ENCODE measurements at places on chromosomes 2 and 18. TPM values are rescaled to one million over a fixed set of nuclear protein-coding genes. Genes with fewer than 3 reads are reported as not detected.

GRCh38 chr2:43448011-43448821, 147.6 kb downstream of the THADA start:
- DNase-seq: no peak

GRCh38 chr2:159243529-159243928, 43.0 kb downstream of the WDSUB1 start:
- DNase-seq: no peak

- DNase-seq: peak; percentile 36
Observed at GRCh38 chr2:55269645-55269990, 587 bp upstream of the MTIF2 start.

- no peak for DNase-seq
Observed at GRCh38 chr2:239275847-239276831, 124.7 kb downstream of the HDAC4 start.

- no peak for DNase-seq
Observed at GRCh38 chr2:197141702-197142473, 168.7 kb downstream of the ANKRD44 start.

CHRNG gene
- total RNA-seq: not detected

GRCh38 chr2:105915005-105915558, 170.4 kb downstream of the NCK2 start:
- DNase-seq: no peak

- no peak for DNase-seq
Observed at GRCh38 chr2:9346885-9347284, 76.4 kb downstream of the ITGB1BP1 start.

LYG2 gene
- total RNA-seq: not detected

SLC39A10 gene
- total RNA-seq: 40.6 TPM

SH3YL1 gene
- 21.9 TPM for total RNA-seq

DNA sequence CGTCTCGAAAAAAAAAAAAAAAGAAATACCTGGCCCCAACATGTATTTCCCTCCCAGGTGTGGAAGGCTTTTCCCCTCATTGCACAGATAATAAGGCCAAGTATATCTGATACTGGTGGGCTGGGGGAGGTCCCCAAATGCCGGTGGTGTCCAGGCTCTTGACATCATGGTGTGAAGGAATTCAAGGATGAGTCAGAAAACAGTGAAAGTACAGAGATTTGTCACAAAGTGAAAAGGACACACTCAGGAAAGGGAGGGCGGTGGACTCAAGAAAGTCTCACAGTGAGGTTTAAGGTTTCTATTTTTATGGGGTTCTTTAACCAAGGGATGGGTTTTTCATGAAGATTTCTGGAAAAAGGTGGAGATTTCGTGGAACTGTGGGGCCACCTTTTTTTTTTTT, 37.8 kb upstream of the FZD5 start:
- DNase-seq: no peak

TEX44 gene
- not detected for total RNA-seq

HOXD11 gene
- 0.37 TPM for total RNA-seq

DNA sequence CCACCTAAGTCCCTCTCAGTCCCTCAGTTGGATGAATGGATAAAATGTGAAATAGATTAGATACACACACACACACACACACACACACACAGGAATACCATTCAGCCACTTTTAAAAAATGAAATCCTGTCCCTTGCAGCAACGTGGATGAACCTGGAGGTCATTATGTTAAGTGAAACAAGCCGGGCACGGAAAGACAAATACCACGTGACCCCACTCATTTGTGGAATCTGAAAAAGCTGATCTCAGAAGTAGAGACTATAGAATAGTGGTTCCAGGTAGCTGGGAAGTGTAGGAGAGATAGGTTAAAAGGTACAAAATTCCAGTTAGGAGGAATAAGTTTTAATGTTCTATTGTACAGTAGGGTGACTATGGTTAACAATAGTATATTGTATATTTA, 31.0 kb downstream of the TTC32 start:
- DNase-seq: no peak

DNA sequence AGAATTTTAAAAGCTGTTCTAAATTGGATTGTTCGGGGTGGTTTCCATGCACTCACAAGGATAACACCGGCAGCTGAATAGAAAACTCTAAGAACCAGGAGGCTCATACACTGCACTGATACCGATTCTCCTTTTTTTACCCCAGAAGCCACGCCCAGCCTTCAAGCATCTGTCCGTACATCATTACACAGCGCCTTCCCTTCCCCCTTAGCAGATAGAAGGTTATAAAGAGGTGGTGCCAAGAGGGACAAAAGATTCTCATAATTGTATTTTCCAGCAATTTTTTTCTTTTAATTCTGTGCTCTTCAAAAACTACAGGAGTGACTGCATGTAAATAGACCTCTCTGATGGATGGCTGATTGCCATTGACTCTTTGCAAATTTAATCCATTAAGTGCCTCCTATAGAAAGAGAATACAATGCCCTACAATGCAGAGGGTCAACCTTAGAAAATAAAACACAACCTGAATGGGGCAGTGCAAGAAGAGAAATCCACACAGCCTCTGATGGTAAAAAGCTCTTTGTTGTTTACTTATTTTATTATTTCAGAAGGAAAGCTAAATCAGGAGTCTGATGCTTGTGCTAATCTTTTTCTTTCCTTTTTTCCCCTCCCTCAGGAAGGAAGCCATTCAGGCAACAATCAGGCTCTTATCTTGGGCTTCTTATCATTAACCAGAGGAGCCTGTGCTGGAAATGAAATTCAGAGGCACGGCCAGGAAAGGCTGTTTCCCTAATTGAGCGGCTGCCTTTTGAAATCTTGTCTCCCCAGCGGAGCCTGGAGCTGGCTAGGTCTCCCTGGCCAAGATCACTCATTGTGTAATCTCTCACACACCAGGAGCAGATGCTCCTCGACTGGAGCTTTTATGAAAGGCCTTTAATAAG, 198.9 kb upstream of the NABP1 start:
- no peak for DNase-seq

KYNU gene
- 165 TPM for total RNA-seq

GRCh38 chr2:152573168-152573567, 144.1 kb downstream of the PRPF40A start:
- DNase-seq: peak; percentile 89

GRCh38 chr2:26504002-26504401, 26.1 kb upstream of the OTOF start:
- no peak for DNase-seq

DNA sequence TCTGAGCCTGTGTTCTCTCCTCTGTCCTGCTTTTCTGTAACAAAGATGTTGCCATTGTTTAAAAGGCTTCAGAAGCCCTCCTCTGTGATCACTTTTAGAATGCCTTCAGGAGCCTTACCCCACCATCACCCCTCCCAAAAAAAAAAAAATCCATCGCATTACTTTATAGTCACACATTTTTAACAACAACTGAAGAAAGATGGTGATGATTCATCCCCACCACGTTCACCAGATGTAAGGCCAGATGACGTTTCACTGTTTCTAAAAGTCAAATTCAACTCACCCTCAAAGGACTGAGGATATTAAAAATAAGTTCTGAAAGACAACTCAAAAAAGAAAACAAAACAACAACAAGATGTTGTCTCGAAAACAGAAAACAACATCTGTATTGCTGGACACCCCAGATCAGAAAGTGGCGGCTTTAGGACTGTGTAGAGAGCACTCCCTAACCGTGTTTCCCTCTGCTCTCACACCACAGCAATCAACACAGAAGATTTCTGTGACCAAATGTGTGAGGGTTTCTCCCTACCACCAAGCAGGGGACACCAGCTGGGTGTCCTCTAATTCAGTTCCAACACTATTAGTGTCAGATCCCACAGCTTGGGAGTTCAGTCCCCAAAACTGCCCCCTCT, 61.9 kb upstream of the CREB1 start:
- DNase-seq: peak; percentile 10

DNA sequence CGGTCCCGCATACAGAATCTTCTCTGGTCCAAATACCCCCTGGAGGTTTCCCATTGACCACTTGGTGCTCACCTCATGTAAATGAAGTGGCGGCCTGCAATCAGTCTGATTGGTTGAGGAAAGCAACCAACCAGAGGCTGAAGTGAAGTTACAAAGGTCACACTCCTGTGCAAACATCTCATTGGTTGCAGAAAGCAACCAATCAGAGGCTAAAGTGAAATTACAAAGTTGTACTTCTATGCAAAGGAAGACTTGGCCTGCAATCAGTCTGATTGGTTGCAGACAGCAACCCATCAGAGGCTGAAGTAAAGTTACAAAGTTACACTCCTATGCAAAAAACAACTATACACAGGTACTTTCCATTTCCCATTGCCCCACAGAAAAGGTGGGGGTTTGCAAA, 2.5 kb upstream of the SP100 start:
- DNase-seq: peak; percentile 17

FAM117B gene
- total RNA-seq: 2.4 TPM

- no peak for DNase-seq
Observed at GRCh38 chr18:8469544-8470130, 139.6 kb upstream of the RAB12 start.

SYT4 gene
- total RNA-seq: not detected

DNA sequence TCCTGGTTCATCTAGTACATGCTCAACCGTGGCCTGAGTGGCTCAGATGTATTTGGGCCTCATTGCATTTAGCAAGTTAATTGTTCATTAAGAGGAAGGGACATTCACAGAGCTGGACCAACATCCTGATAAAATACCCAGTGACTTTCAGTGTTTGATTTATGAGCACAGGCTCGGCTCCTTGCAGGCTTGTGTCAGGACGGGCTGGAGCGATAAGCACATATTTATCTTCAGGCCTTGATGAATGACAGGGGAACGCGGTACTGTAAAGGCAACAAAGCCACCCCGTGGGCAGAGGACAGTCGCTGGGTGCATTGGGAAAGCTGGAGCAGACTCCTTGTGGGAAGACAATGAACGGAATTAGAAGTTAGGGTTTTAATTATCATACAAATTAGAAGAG, 548.6 kb upstream of the HS6ST1 start:
- DNase-seq: no peak

GNLY gene
- total RNA-seq: not detected

DNA sequence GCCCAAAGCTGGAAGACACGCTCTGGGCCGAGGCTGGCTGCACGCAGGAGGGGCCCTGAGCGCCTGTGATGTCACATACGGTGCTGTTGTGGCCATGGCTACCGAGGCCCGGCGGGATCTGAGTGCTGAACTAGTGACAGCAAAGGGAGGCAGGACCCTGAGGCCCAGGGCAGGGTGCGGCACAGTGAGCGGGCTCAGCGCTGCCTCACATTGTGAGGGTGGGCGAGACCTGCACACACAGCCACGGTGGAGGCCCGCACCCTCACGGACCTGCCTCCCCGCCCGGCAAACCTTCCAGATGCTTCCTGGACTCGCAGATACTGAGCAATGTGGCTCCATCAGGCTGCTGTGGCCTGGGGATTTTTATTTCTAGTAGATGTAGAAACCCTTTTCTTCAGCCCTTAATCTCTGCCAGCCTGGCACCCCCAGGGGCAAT, 133.8 kb upstream of the CTDP1 start:
- no peak for DNase-seq

- DNase-seq: peak; percentile 37
Observed at GRCh38 chr2:174180165-174180724, 68.1 kb downstream of the OLA1 start.

DNA sequence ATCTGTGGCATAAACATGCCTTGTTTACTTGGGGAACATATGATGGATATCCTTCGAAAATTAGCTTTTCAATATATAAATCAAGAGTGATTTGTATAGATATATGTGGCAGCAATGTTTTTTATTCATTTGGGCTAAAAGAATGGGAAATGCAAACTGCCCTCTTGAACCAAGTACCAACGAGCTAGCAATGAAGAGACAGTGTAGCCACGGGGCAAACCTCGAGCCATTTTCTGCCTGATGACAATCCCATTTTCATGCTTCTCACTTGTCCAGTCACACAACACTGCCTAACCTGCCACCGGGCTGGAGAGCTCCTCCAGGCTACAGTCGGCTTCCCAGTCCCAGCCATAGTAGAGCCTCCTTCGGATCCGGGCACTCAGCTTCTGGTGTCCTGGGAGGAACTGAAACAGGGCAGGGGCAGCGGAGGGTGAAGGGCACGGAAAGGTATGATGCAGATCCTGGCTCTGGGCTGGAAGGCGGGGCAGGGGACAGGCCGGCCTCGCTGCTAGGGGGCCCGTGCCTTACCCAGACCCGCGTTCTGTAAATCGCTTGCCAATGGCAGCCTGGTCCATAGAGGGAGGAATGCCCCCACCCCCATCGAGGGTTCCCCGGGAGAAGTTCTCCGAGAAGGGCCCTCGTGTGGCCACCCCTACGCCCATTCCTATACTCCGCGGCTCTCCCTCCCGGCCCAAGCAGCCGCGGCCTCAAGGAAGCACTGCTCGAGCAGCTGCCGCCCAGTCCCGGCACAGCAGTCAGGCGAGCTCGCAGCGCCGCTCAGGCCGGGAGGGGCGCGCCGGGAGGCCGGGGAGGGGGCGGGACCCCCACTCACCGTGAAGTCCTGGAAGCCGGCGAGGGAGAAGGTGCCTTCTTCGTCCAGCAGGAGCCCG, 552 bp downstream of the CNPPD1 start:
- peak; percentile 30 for DNase-seq

DNA sequence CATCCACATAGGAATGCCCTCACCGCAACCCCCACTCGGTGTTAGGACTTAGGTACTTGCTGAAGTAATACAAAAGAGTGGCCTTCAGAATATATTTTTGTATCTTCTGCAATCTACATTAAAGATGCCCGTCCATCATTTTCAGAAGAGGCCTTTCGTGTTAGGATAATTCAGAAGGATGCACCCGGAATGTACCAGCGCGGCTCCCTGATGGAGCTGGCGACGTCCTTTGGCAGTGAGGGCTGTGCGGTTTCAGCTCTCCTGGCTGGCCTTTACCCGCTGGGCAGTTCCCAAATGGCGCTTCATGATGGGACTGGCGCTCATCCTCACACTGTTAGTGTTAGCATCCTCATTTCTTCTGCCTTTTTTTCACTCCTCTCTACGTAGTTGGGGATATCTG, 15.3 kb downstream of the TWIST2 start:
- DNase-seq: no peak

- no peak for DNase-seq
Observed at GRCh38 chr18:35091841-35092240, 50.6 kb downstream of the MAPRE2 start.

- DNase-seq: no peak
Observed at GRCh38 chr2:237289139-237289538, 124.8 kb downstream of the COL6A3 start.

DNA sequence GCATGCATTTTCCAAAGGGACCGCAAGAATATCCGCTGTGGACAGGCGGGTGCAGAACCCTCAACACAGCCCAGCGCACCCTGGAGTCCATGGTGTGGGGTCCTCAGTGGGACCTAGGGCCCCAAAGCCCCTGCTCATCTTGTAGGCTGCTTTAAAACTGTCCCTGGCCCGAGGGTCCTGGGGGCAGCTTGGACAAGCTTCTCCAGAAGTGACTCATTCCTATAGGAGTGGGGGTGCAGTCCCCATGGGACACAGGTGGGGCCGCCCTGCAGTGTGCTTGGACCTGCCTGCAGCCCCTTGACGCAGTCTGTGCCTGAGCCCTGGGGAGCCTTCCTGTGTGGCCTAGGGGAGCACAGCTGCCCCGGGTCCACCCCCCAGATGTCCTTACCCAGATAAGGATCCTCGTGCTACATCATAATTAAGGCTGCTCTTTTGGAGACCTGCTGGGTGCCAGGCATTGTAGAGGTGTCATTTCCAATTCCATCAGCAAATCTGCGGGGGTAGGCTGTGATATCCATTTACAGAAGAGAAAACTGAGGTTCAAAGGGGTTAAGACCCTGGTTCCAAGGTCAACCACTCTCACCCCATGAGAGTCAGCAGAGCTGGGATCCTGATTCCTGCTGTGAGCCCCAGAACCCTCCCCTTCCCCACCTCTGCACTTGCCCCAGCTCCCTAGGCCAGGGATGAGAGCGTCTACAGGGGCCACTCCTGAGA, 1.7 kb upstream of the HS6ST1 start:
- DNase-seq: no peak

ADRA2B gene
- not detected for total RNA-seq

Measured in SK-MEL-5 (cell line).